ENCODE measurements at places on chromosomes 5 and 9. TPM values are rescaled to one million over a fixed set of nuclear protein-coding genes. Genes with fewer than 3 reads are reported as not detected.

GRCh38 chr5:90161414-90161813 lies 248.1 kb downstream of the CETN3 start:
- no peaks in the 10 kb centered on the region for H3K4me1 ChIP-seq
- H3K27ac ChIP-seq: no peak overlapping the region
- no peak for DNase-seq
- no peaks in the 10 kb centered on the region for H3K27me3 ChIP-seq
- H3K36me3 ChIP-seq: no peaks in the 10 kb centered on the region

GRCh38 chr5:132229236-132229635 lies 1.6 kb upstream of the P4HA2 start:
- H3K4me3 ChIP-seq: no peak overlapping the region
- DNase-seq: no peak
- no peaks in the 10 kb centered on the region for H3K4me1 ChIP-seq
- H3K27me3 ChIP-seq: no peaks in the 10 kb centered on the region

- H3K36me3 ChIP-seq: no peaks in the 10 kb centered on the region
- DNase-seq: no peak
- no peak overlapping the region for H3K27ac ChIP-seq
- H3K27me3 ChIP-seq: no peaks in the 10 kb centered on the region
- H3K4me1 ChIP-seq: no peaks in the 10 kb centered on the region
- no peak overlapping the region for H3K4me3 ChIP-seq
Measured at GRCh38 chr9:114419796-114420195, 32.0 kb upstream of the AKNA start.

DNA sequence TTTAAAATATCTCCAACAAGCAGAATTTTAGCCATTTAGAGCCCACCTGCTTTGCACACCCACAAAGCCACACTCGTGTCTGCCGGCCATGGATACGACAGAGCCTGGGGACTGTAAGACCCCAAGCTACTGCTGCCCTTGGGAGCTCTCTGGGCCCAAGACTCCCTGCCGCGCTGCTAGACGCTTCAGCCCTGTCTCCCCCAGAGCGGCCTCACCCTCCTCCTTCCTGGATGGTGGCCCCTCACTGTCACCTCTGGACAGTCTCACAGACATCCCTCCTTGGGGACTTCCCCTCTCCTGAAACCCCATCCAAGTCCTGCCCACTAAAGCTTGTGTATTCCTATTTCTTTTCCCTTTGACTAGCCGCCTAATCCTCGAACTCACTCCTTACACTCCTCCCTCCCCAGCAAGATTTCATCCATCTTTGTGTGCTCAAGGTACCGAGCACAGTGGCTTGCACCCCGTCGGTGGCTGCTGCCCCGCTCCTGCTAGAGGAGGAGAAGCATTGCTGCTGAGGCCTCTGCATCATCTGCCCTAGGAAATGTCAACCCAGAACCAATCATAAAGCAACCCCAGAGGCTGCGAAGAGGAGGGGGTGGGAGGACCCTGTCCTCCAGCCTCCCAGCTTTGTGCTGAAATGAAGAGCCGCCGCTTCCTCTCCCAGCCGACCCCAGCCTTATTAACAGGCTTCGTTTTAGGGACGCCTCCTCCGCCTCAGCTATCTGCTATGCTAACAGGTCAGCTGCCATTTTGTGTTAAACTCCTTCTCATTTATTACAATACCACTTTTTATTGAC lies 71.2 kb downstream of the CFAP77 start:
- no peaks in the 10 kb centered on the region for H3K36me3 ChIP-seq
- DNase-seq: no peak
- no peaks in the 10 kb centered on the region for H3K27me3 ChIP-seq
- no peak overlapping the region for H3K4me3 ChIP-seq
- no peak overlapping the region for H3K27ac ChIP-seq

Gene FRMD3
- 14.5 TPM for total RNA-seq

DNA sequence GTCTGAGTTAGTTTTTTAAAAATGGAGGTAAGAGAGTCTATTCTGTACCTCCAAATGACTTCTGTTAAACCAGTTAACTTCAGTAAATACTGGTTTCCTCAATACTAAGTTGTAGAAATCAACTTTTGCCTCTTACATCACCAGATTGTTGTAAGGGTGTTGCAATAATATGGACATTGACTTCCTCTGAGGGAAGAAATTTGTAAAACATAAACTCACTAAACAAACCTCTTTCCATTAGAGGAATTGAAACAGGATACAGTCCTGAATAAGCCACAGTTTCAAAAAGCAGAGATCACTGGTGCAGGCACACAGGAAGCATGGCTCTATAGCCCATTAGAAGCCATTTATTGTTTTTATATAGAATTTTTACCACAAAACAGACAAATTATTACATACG lies 32.7 kb upstream of the SLCO6A1 start:
- H3K4me1 ChIP-seq: no peaks in the 10 kb centered on the region
- no peaks in the 10 kb centered on the region for H3K27me3 ChIP-seq
- H3K27ac ChIP-seq: no peak overlapping the region
- no peak overlapping the region for H3K4me3 ChIP-seq

GRCh38 chr5:152933056-152933455 lies 528.0 kb upstream of the NMUR2 start:
- no peak for DNase-seq
- no peak overlapping the region for H3K4me3 ChIP-seq
- no peaks in the 10 kb centered on the region for H3K27me3 ChIP-seq
- H3K4me1 ChIP-seq: no peaks in the 10 kb centered on the region
- H3K27ac ChIP-seq: no peak overlapping the region

Gene LCN2
- total RNA-seq: 1.0 TPM

Gene INSL6
- total RNA-seq: not detected

GRCh38 chr5:166594567-166594966 lies 1696.9 kb upstream of the WWC1 start:
- H3K27ac ChIP-seq: no peak overlapping the region
- H3K36me3 ChIP-seq: no peaks in the 10 kb centered on the region
- DNase-seq: no peak
- H3K4me1 ChIP-seq: no peaks in the 10 kb centered on the region
- H3K27me3 ChIP-seq: no peaks in the 10 kb centered on the region
- no peak overlapping the region for H3K4me3 ChIP-seq

DNA sequence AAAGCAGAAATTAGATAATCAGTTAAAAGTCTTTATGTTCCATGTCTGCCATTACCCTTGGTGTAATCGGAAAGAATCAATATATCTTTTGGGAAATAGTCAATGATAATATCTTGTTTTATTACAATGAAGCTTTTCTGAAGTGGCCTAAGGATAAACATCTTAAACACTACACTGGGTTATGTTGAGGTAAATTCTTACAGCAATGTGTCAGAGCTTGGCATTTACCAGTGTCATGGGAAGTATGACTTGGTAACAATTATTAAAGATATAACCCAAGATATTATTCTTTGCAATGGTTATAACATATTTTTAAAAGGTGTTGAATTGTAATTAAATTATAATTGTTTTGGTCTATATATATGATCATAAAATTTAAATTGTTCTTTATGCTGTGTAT lies 84.7 kb downstream of the CFAP95 start:
- H3K27me3 ChIP-seq: no peaks in the 10 kb centered on the region
- no peak overlapping the region for H3K4me3 ChIP-seq
- no peaks in the 10 kb centered on the region for H3K36me3 ChIP-seq
- no peak for DNase-seq
- no peak overlapping the region for H3K27ac ChIP-seq
- no peaks in the 10 kb centered on the region for H3K4me1 ChIP-seq

DNA sequence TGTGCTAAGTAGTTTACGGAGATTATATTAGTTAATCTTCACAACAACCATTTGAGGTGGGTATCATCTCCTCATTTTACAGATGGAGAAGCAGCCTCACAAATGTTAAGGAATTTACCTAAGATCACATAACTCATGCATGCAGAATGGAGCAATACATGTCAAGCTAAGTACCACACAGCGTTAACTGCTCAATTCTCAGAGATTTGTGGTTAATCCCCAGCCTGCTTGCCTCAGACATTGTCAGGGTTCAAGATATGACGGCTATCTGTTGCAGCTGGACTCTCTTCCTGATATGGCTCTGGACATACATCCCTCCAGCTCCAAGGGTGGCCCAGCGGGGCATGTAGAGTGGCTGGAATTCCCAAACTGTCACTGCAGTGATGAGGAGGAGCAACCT lies 7.3 kb upstream of the ZNF346 start:
- H3K4me1 ChIP-seq: no peaks in the 10 kb centered on the region
- H3K27me3 ChIP-seq: no peaks in the 10 kb centered on the region
- no peak overlapping the region for H3K27ac ChIP-seq
- H3K4me3 ChIP-seq: no peak overlapping the region
- H3K36me3 ChIP-seq: no peaks in the 10 kb centered on the region

- no peaks in the 10 kb centered on the region for H3K4me1 ChIP-seq
- no peak for DNase-seq
- no peak overlapping the region for H3K4me3 ChIP-seq
- no peaks in the 10 kb centered on the region for H3K36me3 ChIP-seq
- no peak overlapping the region for H3K27ac ChIP-seq
- H3K27me3 ChIP-seq: no peaks in the 10 kb centered on the region
Measured at GRCh38 chr9:33436445-33436844, 10.9 kb downstream of the AQP3 start.

- H3K4me1 ChIP-seq: no peaks in the 10 kb centered on the region
- no peak overlapping the region for H3K4me3 ChIP-seq
- no peaks in the 10 kb centered on the region for H3K36me3 ChIP-seq
- no peak overlapping the region for H3K27ac ChIP-seq
- DNase-seq: no peak
- no peaks in the 10 kb centered on the region for H3K27me3 ChIP-seq
Measured at GRCh38 chr5:74596927-74597326, 43.6 kb downstream of the ENC1 start.

DNA sequence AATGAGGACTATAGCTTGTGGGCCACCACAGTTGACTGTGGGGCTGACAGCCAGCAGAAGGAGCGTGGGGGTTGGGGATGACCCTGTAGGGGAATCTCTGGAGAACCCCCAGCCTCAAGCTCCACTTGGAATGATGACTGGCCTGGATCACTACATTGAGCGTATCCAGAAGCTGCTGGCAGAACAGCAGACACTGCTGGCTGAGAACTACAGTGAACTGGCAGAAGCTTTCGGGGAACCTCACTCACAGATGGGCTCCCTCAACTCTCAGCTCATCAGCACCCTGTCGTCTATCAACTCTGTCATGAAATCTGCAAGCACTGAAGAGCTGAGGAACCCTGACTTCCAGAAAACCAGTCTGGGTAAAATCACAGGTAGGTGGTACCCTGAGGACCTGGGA lies 128.4 kb upstream of the DMRT1 start:
- H3K27ac ChIP-seq: no peak overlapping the region
- no peak overlapping the region for H3K4me3 ChIP-seq
- H3K4me1 ChIP-seq: no peaks in the 10 kb centered on the region
- H3K27me3 ChIP-seq: no peaks in the 10 kb centered on the region
- no peaks in the 10 kb centered on the region for H3K36me3 ChIP-seq

GRCh38 chr5:158205992-158206391 lies 347.0 kb upstream of the CLINT1 start:
- no peak overlapping the region for H3K27ac ChIP-seq
- no peak for DNase-seq
- H3K27me3 ChIP-seq: no peaks in the 10 kb centered on the region
- no peaks in the 10 kb centered on the region for H3K36me3 ChIP-seq

DNA sequence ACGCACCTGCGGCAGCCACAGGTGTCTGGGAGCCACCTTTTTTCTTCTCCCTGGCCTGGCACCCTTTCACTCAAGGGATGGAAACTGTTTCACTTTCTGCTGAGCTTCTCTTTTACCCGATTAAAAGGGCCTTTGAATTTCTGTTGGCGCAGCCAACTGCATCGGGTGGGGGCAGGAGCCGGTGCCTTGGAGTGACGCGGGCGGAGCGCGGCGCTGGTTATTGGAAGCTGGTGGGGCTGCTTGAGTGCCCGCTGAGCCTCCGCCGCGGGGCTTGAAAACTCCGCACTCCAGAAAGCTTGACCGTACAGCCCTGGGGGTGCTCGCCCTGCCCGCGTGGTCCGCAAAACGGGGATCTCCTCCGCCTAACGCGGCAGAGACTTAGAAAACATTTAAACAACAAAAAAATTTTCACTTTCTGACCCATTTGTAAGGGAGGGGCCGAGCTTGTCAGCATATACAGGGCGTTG lies 52.0 kb upstream of the TJP2 start:
- peak overlapping the region; percentile 74 for H3K27ac ChIP-seq
- peak overlapping the region; percentile 71 for H3K4me3 ChIP-seq
- H3K4me1 ChIP-seq: peaks cover 3% of the 10 kb centered on the region
- DNase-seq: no peak

Gene ISL1
- 0.36 TPM for total RNA-seq

DNA sequence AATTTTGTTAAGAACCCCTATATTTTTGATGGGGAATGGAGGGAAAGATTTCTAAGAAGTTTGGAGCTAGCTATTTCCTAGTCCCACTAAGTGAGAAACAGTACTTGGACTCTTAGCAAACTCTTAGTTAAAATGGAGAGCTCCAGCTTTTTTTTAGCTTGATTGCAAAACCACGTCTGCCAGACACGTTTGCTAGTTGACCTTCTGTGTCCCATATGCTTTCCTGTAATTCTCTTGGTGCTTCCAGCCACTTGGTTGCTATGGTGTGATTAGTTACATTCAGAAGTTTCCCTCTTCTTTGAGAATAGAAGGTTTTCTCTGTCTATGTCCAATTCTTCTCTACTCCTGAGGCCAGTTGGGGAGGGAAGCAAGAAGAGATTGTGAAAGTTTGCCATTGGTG lies 417.0 kb upstream of the TLE4 start:
- no peaks in the 10 kb centered on the region for H3K27me3 ChIP-seq
- no peak for DNase-seq
- H3K27ac ChIP-seq: no peak overlapping the region
- H3K36me3 ChIP-seq: no peaks in the 10 kb centered on the region

DNA sequence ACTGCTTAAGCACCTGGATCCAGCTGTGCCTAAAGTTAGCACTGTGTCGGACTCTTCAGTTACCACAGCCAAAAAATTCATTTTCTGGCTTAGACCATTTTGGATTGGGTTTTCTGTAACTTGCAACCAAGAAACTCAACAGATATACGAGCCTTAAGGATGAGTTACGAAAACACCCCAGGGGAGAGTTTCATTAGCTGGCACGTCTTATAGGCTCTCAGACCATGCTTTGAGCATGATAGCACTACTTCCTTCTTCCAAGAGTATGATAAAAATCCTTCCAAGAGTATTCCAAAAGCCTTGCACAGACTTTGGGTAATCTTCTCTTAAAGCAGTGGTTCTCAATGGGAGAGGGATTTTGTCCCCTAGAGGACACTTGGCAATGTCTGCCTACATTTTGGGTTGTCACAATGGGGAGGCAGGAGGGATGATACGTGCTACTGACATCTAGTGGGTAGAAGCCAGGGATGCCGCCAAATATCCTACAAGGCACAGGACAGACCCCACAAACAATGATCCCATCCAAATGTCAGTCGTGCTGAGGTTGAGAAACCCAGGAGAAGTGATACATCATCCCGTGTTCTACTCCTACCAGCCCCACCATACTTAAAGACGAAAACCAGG lies 64.8 kb downstream of the SMIM23 start:
- H3K27me3 ChIP-seq: no peaks in the 10 kb centered on the region
- no peak overlapping the region for H3K4me3 ChIP-seq
- H3K36me3 ChIP-seq: no peaks in the 10 kb centered on the region
- no peak overlapping the region for H3K27ac ChIP-seq

GRCh38 chr5:158451993-158452672 lies 593.2 kb upstream of the CLINT1 start:
- H3K36me3 ChIP-seq: no peaks in the 10 kb centered on the region
- H3K4me1 ChIP-seq: no peaks in the 10 kb centered on the region
- H3K27ac ChIP-seq: no peak overlapping the region
- no peak for DNase-seq
- no peaks in the 10 kb centered on the region for H3K27me3 ChIP-seq
